ENCODE measurements at places on chromosomes 1 and 21.

- no peak for DNase-seq
These were observed 883 bp downstream of the LAMTOR2 start for GRCh38 chr1:156055281-156056048.

DNA sequence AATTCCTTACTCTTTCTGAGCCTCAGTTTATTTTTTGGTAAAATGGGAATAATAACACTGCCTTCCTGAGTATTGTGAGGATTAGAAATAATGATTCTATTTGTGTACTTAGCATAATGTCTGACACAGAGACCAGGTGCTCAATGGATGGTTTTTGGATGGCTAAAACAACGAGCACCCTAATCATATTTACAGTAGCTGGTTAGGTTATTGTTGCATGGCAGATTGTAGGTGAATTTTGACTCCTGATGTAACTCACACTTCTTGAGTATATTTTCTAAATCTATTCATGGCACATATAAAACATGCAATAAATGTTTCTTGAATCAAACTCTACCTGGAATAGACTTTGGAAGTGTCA is 11.9 kb upstream of the DUSP10 start:
- no peak for DNase-seq

- DNase-seq: no peak
These were observed 20.1 kb upstream of the ARHGAP29 start for GRCh38 chr1:94257444-94257843.

GRCh38 chr1:1910033-1910465 is 5.0 kb upstream of the CALML6 start:
- no peak for DNase-seq

DNA sequence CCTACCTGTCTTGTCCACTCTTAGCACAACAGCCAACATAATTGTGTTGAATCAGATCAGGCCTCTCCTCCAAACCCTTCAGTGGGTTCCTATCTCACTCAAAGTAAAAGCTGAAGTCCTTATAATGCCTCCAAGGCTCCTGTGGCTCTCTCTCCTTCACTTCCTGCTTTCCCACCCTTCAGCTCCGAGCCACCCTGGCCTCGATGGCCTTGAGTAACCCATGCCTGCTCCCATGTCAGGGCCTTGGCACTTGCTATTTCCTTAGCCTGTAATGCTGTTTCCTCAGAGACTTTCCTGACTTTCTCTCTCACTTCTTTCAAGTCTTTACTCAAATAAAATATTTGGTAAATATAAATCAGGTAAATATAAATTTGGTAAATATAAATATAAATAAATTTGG is 8.1 kb upstream of the PLEKHM2 start:
- DNase-seq: no peak

DNA sequence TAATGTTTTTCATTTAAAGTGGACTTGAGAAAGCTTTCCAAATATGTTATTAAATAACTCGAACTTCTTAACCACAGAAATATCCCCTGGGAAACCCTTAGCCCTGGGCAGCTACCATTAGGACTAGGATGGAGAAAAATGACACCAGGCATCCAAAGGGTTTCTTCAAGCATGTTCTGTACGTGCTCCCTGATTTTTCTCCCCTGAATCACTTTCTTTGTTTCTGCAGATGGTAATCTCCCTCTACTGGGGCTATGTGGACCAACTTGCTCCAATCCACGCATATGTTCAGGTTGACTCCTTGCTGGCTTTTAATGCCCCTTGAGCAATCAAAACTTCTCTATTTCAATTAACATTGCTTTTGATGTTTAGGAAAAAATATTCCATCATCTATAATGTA is 312.7 kb upstream of the C1orf87 start:
- DNase-seq: no peak

DNA sequence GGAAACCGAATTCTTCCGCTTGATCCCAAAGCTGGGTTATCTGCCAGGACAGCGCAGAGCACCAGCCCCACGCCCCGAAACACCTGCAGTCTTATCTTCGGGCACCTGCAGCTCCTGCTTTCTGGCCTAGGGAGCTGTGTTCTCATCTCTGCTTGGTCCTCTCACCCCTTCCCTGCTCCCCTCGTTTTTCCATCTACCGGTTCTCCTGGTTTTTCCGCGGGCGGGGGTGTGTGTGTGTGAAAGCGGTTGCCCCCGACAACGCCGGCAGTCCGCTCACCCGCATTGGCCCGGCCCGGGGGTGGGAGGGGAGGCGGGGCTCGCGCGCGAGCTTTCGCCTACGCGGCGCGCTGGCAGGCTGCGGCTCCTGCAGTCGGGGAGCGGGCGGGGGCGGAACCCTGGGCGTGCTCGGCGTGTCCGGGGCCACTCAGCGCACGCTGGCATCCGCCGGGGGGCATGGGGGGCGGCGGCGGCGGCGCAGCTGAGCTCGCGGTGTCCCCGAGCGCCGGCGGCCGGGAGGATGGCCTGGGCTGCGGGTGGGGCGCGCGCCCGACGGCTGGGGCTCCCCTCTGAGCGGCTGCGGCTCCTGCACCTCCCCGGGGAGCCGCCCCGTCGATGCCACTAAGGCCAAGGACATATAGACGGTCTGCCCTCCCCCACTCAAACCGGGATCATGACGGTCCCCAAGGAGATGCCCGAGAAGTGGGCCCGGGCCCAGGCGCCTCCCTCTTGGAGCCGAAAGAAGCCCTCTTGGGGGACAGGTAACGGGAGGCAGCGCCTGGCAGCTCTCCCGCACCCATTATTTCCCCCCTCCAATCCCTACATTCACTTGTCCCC is 3.2 kb downstream of the ATP8B2 start:
- DNase-seq: peak; percentile 87

DNA sequence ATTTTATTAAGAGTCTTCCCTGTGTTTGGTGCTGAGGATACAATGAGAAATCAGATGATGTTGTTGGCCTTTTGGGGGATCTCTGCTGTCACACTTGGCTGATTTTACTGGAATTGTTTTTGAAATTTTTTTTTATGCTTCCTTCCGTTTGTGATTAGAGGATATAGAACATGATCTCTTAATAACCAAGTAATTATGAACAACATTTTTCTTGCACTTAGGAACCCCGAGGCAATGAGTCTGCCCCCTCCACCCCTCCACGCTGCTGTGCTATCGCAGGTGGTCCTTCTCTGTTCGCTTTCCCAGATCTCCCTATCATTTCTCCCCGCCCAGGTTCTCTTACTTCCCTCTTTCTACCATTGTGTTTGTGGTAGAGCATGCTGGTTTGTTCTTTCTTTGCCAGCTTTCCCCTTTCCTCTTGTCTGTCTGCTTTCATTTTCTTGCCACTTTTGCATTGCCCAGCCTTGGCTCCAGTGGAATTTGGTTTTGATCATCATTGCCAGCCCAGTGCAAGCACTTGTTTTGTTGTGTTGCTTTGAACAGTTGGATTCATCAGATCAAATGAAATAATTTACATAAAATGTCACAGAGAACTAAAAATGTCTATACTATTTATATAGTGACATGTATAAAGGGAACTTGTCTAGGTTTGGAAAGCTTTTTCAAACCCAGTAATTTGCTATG is 73.1 kb upstream of the SCCPDH start:
- no peak for DNase-seq

DNA sequence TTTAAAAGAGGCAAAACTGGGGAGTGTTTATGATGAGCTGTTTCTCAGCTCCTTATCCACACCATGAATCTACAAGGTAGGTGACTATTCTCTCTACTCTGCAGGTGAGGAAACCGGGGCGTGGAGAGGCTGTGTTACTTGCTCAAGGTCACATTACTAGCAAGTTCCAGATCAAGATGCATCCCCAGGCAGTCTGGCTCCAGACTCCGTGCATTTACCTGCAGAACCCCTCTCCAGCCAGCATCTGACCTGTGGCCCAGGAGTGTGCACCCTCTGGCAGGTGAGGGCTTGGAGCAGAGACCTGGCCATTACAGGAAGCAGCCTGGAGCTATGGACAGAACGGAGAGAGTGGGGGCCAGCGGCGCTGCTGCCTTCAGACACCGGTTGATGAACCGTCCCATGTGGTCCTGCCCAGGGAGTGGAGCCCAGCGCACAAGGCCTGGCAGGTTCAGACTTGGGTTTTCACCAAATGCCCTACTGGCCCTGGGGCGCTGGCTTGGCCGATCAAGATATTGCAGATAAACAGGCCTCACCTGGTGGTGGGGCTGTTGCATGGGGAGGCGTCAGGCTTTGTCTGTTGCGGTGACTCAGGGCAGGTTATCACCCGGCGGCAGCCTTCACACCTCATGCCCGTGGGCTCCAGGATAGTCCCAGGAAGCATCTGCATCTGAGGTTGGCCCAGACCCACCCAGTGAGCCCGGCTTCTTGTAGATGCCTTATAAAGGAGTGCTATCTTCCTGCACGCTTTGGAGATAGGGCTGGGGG is 29.2 kb upstream of the WNT4 start:
- no peak for DNase-seq

DNA sequence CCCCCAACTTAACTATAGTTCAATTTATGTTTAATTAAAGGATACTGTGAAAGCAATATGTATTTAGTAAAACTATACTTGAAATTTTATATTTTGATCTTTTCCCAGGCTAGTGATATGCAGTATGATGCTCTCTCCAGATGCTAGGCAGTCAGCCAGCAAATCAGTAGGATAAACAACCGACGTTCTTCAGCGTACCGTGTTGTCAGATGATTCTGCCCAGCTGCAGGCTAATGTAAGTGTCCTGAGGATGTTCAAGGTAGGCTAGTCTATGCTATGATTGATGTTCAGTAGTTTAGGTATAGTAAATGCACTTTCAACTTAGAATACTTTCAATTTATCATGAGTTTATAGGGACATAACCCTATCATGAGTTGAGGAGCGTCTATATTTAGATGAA is 762.6 kb downstream of the MRPL39 start:
- DNase-seq: no peak

- no peak for DNase-seq
These were observed 44.1 kb upstream of the GLIS1 start for GRCh38 chr1:53783056-53783455.

- DNase-seq: no peak
These were observed 93.0 kb downstream of the DYRK1A start for GRCh38 chr21:37459575-37459974.

- no peak for DNase-seq
These were observed 36.7 kb downstream of the NPHP4 start for GRCh38 chr1:5955479-5955977.

- no peak for DNase-seq
These were observed 401.7 kb upstream of the PROX1 start for GRCh38 chr1:213585959-213586586.

GRCh38 chr21:23111070-23111600 is 2112.9 kb downstream of the NCAM2 start:
- DNase-seq: no peak

DNA sequence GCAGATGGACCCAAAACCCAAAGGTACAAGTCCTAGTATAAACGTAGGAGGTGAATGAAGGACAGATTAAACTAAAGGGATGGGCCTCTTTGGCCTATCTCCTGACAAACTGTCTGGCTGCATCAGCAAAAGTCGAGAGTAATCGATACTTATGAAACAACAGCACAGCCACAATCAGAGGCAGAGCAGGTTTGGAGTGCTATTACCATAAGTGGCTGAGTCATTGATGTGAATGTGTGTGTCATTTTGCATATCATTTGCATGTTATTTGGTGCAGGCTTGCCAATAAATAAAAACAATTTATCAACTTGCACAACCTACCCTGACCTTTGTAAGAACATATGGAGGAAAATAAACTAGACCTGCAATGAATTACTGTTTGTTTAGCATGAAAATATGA is 283.1 kb downstream of the NUF2 start:
- no peak for DNase-seq

- no peak for DNase-seq
These were observed 34.5 kb downstream of the EPS15 start for GRCh38 chr1:51484591-51484990.

Measured in stimulated activated CD8-positive, alpha-beta memory T cell treated with anti-CD3 and anti-CD28 coated beads, Interleukin-4, amount 100 ng/mL, for 4 hours (primary cell).